ENCODE measurements at places on chromosomes 5 and 9.

- DNase-seq, result no peak
Observed at GRCh38 chr9:102072059-102072764, 333.8 kb upstream of the GRIN3A start.

DNA sequence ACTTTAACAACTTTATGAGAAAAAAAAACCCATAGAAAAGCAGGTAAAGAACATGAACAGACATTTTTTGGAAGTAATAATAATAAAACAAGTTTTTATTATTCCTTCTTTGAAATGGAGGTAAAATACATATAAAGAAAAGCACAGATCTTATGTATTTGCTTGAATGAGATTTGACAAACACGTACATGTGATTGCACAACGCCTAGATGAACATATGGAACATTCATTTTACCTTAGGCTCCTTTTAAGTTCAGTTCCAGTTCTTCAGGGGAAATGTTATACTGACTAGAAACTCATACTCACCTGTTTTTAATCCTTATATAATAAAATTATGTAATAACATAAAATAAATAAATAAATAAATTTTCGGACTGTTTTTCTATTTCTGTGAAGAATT, 61.8 kb downstream of the GGTA1 start:
- no peak for DNase-seq

GRCh38 chr9:127406799-127407491, 10.0 kb downstream of the SLC2A8 start:
- no peak for DNase-seq

- no peak for DNase-seq
Observed at GRCh38 chr9:5492965-5493678, 17.2 kb upstream of the PDCD1LG2 start.

DNA sequence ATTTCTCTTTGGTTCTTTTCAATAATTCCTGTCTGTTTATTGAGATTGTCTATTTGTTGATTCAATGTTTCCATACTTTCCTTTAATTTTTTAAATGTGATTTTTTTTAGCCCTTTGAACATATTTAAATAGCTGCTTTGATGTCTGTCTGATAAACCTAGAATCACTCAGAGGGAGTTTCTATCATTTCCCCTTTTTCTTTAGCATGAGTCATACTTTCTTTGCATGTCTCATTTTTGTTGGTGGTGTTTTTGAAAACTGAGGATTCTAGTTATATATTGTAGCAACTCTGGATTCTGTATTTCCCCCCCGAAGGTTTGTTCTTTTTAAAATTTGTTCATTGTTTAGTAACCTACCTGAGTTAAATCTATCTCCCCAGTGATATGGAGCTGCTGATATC, 24.2 kb upstream of the ZNF618 start:
- DNase-seq, result no peak

DNA sequence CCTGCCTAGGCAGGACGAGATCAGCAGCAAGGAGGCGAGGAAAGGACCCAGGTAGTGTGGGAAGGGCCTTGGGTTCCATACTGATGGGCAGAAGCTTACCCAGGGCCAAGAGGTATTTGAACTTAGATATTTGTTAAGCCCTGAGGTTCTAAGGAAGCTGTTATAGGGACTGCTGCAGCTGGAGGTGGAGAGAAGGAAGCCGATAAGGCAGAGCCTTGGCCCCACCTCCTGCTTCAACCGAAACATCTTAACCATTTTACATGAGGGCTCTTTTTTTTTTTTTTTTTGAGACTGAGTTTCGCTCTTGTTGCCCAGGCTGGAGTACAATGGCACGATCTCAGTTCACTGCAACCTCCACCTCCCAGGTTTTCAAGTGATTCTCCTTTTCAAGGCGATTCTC, 8.6 kb upstream of the AQP3 start:
- DNase-seq, result no peak

DNA sequence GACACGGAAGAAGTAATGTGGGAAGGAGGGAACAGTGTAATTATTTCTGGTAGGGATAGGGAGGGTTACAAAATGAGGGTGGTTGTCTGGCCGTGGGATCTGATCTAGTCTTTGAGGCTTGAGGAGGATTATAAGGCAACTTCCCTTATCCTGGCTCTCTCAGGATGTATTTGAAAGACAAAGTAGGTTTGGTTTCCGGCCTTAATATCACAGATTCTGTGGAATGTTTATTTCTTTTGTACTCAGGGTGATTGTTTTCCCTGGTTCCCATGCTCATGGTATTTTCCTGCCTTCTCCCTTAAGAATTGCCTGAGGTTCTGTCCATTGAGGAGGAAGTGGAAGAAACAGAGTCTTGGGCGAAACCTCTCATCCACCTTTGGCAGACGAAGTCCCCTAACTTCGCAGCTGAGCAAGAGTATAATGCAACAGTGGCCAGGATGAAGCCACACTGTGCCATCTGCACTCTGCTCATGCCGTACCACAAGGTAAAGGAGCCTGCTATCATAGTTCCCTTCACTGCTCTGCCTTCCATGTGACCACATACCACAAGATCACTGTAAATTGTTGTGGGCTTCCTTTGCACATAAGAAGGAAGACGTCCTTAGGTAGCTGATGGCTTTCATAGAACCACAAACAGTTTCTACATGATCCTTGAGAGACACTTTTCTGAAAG, 253.8 kb downstream of the KDM4C start:
- no peak for DNase-seq

GRCh38 chr5:173625673-173626504, 9.4 kb upstream of the BOD1 start:
- DNase-seq, result no peak

GRCh38 chr5:12023614-12024241, 119.5 kb upstream of the CTNND2 start:
- no peak for DNase-seq

DNA sequence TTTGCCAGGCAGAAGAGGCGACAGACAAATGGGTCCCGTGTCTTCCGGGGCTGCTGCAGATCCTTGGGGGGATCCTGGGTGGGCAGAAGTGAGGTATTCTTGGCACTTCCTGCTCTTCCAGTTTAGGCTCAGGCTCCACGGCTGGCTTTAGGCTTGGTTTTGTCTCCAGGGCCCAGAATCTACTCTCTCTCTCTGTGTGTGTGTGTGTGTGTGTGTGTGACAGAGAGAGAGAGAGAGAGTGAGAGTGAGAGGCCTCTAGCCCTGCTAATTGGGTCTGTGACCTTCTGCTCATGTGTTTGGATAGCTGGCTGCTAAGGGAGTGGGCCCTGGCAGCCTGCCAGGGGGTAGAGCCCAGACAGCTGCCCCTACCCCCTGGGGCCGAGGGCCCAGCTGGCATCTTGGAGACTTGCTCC, 39.3 kb downstream of the CRB2 start:
- no peak for DNase-seq

GRCh38 chr5:158966716-158967115, 133.0 kb downstream of the EBF1 start:
- no peak for DNase-seq

DNA sequence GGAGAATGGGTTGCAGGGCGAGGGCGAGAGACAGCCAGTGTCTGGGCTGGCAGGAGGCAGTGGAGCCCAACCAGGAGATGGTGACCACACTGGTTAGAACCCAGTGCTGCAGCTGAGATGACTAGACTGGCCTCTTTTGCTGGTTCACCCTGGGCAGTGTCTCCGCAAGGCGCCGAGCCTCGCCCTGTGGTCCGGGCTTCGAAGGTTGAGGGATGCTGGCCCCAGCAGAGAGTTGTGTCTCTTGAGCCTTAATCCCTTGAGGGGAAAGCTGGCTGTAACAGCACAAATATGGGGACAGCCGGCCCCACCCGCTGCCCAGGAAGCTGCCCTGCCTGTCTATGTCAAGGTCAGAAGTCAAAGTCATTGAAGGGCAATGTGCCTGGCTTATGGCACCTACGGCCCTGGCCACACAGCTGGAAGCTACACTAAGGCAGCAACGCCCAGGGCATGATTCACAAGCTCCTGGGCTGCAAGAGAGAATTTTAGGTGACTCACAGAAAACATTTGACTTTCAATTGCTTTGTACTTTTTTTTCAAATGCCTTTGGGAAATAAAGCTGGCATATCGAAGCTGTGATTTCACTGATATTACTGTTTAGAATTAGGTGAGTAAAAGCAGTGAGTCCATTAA, 33.3 kb downstream of the NKX2-5 start:
- DNase-seq, result no peak

GRCh38 chr9:107631788-107632187, 142.2 kb upstream of the KLF4 start:
- no peak for DNase-seq

- DNase-seq, result no peak
Observed at GRCh38 chr5:122156724-122157325, 27.5 kb downstream of the ZNF474 start.

Measured in stimulated activated CD8-positive, alpha-beta memory T cell treated with anti-CD3 and anti-CD28 coated beads, Interleukin-15, amount 100 ng/mL, for 1 hour (primary cell).